Muscle of back (tissue), 13 donors: ENCODE measurements at places on chromosomes 3 and 15.

DNA sequence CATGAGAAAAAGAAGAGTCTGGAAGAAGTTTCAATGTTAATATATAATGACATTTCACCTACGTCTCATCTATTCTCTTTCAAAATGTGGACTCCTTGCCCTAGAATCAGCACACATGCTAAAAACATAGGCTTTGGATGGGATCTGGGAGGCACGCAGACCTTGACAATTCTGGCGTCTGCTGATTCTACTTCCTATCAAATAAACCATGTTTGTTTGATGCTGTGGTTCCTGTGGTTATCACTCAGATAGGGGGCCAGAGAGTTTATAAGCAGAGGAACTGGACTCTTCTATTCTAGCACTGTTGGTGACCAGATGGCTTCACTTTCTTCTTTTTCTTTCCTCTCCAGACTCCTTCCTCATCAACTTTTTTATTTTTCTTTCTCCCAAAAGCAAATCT lies 336.8 kb downstream of the DIPK2A start:
- DNase-seq: no peak

DNA sequence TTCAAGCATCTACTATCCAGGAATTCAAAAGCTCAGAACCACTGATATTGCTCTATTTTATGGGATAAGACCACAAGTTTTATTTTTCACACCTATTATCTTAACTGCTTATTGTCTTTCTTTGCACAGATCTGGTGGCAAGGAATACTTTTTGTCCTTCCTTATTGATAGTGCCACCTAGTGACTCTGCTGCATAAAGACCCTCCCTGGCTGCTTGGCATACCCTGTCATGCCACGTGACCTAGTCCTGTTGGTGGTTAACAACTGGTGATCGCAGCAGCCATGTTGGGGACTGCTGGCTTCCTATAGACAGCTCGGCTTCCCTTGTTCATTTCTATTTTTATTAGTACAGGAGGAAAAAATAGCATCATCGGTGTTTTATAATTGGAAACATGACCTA lies 236.3 kb downstream of the MEX3B start:
- peak; percentile 24 for DNase-seq

DNA sequence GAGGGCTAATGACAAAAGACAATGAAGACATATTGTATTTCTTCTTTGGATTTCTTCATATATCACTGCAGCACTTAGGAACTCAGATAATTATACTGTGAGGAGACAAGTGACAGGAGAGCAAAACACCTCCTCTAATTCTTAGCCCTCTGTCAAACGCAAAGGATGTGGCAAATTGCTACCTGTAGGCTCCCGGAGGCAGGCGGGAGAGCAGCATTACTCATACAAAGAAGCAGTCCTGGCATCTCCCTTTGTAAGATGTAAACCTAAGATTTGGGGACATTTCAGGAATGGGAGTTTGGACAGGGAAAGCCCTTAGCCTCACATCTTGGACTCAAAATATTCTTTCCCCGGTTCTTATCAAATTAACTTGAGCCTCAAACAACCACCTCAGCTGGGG lies 460.8 kb downstream of the SOX2 start:
- DNase-seq: no peak

GRCh38 chr3:124157748-124158147 lies 165.8 kb upstream of the ROPN1 start:
- no peak for DNase-seq

DNA sequence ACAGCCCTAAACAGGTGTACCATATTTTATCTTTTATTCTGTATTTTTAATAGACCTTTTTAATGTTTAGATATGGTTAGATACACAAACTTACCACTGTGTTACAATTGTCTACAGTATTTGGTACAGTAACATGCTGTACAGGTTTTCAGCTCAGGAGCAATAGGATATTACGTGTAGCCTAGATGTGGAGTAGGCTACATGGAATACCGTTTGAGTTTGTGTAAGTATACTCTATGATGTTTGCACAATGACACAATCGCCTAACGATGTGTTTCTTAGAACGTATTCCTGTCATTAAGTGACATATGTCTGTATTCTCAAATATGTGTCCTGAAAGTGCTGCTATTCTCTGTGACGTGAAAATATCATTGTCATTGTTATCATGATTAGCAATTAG lies 62.6 kb downstream of the MFSD1 start:
- no peak for DNase-seq

- no peak for DNase-seq
Measured at GRCh38 chr3:69443457-69443920, 57.6 kb upstream of the FRMD4B start.

- DNase-seq: no peak
Measured at GRCh38 chr3:42151596-42152168, 60.5 kb downstream of the TRAK1 start.

DNA sequence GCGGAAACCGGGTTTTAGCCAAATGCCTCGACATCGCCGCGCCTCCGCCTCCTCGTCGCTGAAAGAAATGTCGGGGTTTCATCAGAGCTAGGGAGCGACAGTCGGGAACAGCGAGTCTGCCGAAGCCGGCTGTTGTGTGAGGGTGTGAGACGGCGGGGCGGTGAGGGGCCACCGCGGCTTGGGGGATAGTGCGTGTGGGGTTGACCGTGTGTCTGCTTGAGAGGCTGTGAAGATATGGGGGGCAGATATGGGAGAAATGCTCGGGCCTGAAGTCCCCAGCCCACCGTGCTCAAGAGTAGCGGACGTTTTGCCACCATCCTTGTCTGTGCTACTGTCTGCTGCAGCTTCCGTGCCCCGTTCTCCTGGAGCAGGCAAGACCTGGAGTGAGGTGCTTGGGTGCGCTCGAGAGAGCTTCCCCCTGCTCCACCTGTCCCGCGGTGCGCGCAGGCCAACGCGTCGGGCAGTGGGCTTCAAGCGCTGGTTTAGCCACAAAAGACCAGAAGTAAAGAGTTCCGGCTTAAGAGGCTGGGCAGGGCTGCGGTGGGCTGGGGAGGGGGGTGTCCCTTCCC lies 716 bp upstream of the ISLR2 start:
- DNase-seq: peak; percentile 72

- peak; percentile 61 for DNase-seq
Measured at GRCh38 chr3:71582036-71582611, 1.4 kb downstream of the FOXP1 start.

- no peak for DNase-seq
Measured at GRCh38 chr3:101646726-101647125, 30.2 kb downstream of the ZBTB11 start.

DNA sequence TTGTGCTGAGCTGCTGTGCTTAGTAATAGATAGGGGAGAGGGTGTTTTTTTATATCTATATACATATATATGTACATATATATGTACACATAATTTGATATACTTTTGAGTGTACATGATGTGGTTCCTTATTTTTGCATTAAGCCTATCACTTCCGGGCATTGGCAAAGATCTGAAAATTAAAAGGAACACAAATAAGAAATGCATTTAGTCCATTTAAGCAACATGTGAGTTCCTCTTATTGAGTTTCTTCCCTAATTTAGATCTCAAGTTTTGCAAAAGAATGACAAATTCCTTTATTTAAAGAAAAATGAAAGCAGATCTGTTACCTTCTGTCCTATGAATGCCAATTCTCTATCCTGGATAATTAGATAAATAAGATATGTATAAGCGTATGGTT lies 435.1 kb downstream of the LPP start:
- DNase-seq: no peak

DNA sequence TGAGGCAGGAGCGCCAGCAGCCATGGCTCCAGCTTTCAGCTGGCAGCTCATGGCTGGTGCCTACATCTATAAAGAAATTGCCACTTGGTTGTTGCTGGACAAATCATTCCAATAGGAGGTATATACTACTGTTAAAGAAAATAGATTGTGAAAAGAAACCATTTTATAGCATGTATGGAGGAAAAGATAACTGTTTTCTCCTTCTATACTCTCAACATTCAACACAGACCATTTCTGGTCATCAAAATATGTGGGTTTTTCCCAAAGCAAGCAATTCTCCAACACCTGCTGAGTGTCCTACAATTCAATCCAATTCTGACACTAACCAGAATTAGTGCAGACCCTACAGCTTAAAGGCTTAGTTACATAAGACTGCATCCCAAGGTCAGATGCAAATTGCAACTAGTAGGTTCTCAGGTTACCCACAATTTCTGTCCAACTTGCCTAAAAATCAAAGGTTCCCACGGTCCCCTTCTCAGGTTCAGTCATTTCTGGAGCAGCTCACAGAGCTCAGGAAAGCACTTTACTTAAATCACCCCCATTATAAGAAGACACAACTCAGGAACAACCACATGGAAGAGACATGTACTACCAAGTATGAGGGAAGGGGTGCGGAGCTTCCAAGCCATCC lies 42.4 kb upstream of the STRIT1 start:
- DNase-seq: no peak

GRCh38 chr15:59384507-59384906 lies 11.8 kb upstream of the MYO1E start:
- no peak for DNase-seq

DNA sequence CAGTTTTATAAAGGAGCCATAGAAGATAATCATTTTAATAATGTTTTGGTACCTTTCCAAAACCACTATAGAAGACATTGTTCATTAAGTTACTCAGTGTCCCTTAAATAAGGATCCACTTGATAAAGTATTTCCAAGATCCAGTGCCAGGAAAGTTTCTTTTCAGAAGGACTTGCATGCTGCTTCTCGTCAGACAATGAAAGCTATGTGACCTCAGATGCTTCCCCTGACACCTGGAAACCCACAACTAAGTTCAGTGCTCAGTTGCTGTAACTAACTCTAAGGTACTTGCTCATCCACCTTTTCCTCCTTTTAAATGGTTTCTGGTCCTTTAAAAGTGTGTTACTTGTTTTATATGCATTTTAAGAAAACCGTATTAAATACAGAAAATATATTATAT lies 7.3 kb downstream of the SSR3 start:
- DNase-seq: no peak

- no peak for DNase-seq
Measured at GRCh38 chr3:154229217-154229590, 95.1 kb downstream of the DHX36 start.

GRCh38 chr3:71940486-71940885 lies 155.5 kb upstream of the PROK2 start:
- DNase-seq: no peak

DNA sequence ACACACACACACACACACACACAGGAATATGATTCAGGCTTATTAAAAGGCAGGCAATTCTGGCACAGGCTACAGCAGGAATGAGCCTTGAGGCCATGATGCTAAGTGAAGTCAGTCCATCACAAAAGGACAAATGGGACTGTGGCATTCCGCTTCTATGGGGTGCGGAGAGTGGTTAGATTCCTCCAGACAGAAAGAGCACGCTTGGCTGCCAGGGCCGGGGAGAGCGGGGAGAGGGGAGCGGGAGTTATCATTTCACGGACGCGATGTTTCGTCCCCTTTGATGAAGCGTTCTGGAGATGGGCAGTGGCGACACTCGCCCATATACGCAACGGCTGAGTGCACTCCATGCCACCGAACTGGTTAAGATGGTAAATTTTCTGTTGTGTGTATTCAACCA lies 58.5 kb upstream of the FAM174B start:
- peak; percentile 63 for DNase-seq

GRCh38 chr15:31495281-31495680 lies 168.6 kb downstream of the KLF13 start:
- no peak for DNase-seq

DNA sequence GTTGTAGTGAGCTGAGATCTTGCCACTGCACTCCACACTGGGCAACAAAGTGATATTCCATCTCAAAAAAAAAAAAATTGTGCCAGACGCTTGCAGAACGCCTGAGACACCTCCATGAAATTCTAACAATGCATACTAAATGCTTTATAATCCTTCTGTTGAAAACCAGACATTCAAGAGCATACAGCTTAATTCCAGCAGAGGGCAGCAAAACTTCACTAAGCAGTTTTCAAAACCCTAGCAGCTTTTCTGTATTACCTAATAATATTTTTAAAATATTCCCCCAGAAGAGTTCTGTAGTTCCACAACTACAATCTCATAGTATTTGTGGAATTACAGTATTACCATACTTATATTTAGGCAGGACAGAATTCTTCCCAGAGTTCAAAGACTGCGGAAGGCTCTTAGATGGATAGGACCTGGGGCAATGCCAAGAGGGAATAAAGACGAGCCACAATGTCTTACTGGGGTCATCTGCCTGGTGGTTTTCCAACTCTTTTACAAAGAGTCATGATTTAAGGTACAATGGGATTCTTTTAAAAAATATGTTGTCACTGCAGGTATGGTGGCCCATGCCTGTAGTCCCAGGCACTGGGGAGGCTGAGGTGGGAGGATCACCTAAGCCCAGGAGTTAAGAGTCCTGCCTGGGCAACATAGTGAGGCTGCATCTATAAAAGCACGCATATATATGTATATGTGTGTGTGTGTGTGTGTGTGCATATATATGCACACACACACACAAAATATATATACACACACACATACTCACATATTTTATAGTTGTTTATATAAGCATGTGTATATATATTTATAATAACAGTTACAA lies 19.6 kb upstream of the TASOR start:
- peak; percentile 80 for DNase-seq

GRCh38 chr3:157913741-157914150 lies 192.5 kb downstream of the SHOX2 start:
- no peak for DNase-seq

DNA sequence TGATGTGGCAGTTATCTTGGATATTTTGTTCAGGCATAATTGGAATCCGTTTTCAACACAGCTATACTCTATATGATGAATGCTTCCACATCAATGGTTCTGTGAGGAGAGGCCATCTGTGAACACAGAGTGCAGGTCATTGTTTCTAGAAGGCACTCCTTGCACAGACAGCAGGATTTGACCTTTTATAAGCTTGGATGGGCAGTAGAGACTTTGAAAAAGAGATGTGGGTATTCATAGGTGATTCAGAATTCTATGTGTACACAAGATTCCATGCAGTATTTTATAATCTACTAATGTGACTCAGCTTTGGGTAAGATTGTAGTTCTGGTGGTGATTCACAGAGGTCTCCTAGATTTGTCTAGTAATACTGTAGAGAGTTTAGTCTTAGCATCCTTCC lies 12.5 kb downstream of the ARPP21 start:
- no peak for DNase-seq

DNA sequence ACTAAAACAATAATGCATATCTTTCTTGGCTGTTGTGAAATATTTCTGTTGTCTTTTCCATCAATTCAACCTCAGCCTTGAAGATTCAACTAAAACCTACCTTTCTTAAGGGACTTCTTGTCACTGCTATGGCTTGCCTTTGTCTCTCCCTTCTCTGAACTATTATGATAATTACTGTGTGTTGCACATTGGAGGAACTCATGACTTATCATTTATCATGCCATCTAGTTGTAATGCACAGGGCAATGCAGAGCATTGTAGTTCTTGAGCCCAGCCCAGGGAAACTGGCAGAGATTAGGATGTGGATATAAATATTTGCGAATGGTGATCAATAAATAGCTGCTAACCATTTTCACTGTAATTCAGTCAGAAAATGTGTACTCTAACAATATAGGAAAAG lies 427.1 kb upstream of the FRG2C start:
- no peak for DNase-seq

DNA sequence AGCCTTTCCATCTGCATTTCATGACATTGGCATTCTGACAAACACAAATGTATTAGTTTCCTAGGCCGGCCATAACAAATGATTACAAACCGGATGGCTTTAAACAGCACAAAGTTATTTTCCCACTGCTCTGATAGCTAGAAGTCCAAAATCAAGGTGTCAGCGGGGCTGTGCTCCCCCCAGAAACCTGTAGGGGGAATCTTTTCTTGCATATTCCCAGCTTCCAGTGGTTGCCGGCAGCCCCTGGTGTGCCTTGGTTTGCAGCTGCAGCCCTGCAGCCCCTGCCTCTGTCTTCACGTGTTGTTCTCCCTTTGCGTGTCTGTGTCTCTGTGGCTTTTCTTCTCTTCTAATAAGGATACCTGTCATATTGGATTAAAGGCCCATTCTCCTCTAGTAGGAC lies 79.0 kb upstream of the CDV3 start:
- no peak for DNase-seq

GRCh38 chr15:88693191-88693590 lies 54.4 kb downstream of the ISG20 start:
- no peak for DNase-seq
